ENCODE measurements at places on chromosomes 6 and 20.

- DNase-seq: no peak
Observed at GRCh38 chr20:38806855-38807655, 1.6 kb downstream of the PPP1R16B start.

GRCh38 chr20:37904008-37904642 is 1.2 kb downstream of the VSTM2L start:
- DNase-seq: no peak

DNA sequence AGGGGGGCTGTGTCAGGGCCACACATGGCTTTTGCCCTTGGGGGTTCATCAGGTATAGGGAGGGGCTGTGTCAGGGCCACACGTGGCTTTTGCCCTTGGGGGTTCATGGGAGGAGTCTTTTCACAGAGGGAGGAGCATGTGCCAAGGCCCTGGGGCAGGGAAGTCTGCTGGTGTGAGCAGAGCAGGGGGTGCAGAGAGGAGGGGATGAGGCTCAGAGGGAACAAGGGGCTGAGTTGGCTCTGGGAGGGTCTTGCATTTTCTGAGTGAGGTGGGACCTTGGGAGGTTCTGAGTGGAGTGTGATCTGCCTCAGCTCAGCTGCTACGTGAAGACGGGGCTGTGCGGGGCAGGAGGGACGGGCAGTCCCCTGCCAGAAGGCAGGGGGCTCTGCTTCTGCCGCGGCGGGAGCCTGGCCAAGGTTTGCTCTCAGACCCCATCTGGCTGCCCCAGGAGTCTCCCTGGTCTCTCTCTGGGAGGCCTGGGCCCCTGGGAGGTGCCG is 6.0 kb upstream of the SOX18 start:
- no peak for DNase-seq

GRCh38 chr6:154352898-154353585 is 3.6 kb downstream of the IPCEF1 start:
- no peak for DNase-seq

DNA sequence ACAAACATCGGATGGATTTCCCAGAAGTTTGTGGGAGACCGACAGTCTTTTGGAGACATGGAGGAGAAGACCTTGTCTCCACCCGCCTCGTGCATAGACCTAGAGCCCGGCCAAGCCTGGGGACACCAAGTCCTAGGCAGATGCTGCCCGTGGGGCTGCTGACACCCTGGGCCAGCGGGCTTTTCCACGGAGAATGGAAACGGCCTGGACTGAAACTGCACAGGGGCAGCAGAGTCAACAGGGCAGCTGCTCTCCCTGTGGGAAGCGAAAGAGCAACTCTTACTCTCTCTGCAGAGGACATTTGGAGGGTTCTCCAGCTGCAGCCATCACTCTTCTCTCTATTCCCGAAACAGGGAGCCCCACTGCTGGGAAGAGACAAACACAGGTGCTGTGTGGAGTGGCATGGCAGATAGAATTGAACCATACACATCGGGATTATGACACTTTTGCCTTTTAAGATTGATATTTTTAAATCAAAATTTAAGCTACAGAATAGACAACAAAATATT is 401.2 kb downstream of the THBS2 start:
- DNase-seq: no peak

DNA sequence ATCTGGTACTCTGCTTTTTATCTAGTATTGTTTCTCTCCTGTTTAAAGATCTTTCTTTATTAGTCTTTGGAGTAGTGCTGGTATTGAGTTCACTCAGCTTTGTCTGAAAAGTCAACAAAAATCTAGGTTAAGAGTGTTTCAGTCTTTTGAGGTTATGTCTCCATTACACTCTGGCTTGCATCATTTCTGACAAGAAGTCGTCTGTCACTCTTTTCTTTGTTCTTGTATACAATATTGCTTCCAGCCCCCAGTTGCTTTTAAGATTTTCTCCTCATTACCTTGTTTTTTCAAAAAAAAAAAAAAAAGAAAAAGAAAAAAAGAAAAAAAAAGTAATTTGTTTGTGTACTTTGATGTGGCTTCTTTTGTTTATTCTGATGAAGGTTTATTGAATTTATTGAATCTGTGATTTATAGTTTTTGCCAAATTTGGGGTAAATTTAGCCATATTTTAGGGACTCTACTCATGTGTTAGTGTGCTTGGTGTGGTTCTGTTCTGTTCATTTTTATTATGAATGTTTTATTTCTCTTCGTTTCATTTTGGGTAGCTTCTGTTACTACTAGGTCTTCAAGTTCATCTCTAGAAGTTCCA is 408.9 kb downstream of the CDKAL1 start:
- DNase-seq: no peak

- no peak for DNase-seq
Observed at GRCh38 chr6:37243131-37243815, 14.3 kb upstream of the TBC1D22B start.

- no peak for DNase-seq
Observed at GRCh38 chr6:158764926-158765325, 54.2 kb downstream of the EZR start.

GRCh38 chr6:24448396-24448795 is 41.0 kb downstream of the GPLD1 start:
- DNase-seq: no peak

DNA sequence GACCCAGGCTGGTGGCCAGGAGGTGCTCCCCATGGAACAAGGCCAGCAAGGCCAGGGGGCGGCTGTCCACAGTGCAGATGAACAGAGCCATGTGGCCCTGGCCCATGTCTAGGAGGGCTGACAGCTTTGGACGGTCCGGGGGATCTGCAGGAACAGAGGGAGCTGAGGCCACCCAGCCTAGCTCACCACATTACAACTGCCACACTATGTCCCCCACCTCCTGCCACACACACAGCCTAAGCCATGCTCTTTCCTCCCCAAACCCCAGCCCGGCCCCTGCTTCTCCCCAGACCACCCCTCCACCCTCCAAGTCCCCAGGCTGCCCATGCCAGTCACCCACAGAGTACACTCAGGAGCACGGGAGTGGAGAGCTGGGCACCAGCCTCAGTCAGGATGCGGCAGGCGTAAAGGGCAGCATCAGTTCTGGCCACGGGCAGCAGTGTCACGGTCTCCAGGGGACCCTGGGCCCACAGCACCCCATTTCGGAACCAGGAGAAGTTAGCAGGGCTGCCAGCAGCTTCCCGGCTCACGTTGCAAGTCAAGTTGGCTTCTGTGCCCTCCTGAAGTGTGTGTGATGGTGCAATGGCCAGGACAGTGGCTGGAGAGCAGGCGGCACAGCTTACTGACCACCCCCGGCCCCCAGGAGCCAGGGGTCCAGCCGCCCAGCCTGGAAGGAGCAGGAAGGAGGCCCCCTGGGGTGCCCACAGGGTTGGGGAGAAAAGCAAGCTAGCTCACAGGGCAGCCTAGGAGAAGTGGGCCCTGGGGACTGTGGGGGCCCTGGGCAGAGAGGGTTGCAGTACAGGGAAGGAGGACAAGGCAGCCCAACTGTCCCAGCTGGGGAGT is 15.2 kb upstream of the ADAM33 start:
- DNase-seq: no peak

DNA sequence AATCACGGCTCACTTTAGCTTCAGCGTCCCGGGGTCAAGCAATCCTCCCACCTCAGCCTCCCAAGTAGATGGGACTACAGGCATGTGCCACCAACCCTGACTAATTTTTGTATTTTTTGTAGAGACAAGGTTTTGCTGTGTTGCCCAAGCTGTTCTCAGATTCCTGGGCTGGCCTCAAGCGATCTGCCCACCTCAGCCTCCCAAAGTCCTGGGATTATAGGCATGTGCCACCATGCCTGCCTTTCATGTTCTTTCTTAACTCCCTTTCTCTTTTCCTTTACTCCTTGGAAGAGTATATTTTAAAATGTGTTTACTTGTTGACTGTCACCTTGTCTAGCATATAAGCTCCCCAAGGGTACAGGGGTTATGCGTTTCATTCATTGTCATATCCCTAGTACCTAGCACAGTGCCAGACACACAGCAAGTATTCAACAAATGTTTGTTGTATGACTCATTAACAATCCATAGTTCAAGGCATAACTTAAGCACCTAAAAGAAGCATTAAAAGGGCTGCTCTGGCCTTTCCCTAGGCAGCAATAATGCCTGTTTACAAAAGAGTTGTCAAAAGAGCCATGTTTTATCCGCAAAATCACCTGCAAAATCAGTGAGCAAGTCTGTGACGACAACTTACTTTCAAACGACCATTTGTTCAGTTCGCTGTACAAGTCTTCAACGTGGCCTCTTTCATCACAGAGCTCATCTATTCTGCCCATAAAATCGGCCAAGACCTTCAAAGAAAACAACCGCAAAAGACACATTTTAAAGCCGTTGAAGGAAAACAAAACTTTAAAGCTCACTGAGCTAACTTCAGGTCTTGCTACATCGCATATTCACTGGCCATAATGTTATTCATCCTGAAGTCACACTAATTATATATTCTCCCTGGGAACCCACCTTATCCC is 4.6 kb downstream of the CYP24A1 start:
- DNase-seq: no peak

- DNase-seq: no peak
Observed at GRCh38 chr6:13500915-13501314, 13.5 kb upstream of the GFOD1 start.

Data from left lung (tissue), 14 donors.